ENCODE measurements at places on chromosomes 16 and 17.

GRCh38 chr16:83975590-83976260 lies 7.7 kb downstream of the NECAB2 start:
- no peak for DNase-seq

DNA sequence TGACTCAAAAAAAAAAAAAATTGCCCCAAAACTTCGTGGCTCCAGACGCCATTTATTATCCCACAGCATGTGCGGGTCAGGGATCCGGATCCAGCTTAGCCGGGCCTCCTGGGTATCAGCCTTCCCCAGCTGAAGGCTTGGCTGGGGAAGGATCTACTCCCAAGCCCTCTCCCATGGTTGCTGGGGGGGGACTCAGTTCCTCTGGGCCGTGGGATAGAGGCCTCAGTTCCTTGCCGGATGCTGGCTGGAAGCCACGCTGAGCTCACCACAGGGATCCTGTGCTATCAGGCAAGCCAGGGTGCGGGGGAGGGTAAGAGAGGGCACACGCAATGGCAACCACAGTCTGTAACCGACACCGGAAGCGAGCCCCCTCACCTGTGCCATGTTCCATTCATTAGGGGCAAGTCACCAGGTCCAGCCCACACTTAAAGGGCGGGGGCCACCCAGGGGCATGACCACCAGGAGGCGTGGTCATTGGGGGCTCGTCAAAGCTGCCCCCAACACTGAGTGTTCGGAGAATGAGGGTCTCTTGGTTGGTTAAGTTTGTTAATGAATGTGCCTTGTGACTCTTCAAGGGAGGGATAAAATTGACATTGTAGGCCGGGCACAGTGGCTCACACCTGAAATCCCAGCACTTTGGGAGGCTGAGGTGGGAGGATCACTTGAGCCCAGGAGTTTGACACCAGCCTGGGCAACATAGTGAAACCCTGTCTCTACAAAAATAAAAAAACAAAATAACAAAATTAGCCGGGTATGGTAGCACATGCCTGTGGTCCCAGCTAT lies 210.0 kb upstream of the GSE1 start:
- DNase-seq: no peak

DNA sequence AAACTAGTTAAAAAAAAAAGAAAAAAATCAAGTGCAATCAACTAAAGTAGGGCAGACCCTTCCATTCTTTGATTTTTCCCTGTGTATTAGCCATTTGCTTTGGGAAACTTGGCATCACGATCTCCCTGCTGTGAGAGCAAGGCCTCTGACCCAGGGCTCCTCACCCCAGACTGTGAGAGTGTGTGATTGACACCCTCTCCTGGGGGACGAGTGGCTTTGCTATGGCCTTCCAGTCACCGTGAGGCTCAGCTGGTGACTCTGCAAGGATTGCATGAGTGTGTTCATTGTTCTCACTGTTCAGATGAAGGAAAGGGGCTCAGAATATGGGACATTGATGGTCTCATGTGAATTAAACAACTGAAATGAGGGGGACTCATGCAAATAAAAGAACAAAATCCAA lies 69.0 kb upstream of the BCAR1 start:
- no peak for DNase-seq

DNA sequence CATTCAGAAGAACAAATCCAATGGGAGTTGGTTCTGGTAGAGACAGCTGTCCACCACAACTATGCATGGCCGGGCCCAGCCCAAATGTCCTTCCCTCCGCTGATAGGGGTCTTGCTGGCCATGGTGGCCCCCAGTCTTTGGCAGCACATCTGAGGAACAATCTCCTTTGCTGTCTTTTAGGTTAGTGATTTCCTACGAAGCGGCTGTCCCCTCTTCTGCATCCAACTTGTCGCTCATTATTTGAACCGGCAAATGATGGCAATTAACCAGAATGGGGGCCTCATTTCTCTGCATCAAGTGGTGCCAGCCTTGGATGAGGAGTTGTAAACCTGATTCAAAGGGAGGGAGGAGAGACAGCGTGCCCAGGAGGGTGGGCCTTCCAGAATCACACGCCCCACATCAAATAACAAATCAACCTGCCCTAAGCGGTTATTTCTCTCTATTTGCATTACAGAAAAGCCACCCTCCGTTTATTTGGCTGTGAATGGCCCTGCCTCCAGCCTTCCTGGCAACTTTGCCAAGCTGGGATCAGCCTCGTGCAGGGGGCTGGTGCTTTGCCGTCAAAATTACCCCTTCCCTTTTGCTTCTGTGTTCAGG lies 156.5 kb downstream of the RGS9 start:
- no peak for DNase-seq

GRCh38 chr16:51524555-51525373 lies 373.7 kb upstream of the SALL1 start:
- peak; percentile 6 for DNase-seq

- no peak for DNase-seq
These were observed 132.4 kb upstream of the GSE1 start for GRCh38 chr16:85480727-85481101.

All from SK-MEL-5 (cell line).